ENCODE measurements at places on chromosomes 7 and 10.

DNA sequence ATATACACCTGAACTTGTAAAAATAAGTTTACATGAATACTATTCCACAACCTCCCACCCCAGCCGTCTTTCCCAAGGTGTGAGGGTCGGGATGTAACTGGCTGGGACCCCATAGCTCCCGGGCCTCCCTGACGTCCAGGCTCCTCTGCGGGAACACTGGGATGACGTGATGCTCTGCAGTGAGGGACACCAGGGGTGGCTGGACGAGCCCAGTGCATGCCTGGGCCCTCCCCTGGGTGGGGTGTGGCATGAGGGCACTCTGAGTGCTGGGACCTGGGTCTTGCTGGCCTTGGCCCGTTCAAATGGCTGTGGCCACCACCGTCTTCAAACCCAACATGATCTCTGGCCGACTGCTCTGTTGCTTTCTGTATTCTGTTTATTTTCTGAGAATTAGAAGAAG, 182.4 kb downstream of the DNAJB6 start:
- no peak for DNase-seq

DNA sequence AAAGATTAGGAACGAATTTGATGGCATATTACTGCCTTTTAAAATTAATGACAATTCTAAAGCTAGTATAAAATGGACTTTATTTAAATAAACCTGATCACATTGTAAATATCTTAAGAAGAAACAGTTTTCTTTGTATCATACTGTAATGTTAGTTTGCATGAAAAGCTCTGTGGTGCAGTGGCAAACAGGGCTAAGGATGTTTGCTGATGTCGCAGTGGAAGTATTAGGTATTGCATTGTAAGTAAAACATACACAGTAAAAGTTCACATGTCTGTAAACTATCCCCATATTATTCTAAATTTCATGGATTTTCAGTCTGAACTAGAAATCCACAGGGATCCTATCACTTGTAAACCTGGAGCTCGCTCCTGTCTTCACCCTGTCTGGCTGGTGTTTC, 252.6 kb upstream of the ZNF32 start:
- no peak for DNase-seq

DNA sequence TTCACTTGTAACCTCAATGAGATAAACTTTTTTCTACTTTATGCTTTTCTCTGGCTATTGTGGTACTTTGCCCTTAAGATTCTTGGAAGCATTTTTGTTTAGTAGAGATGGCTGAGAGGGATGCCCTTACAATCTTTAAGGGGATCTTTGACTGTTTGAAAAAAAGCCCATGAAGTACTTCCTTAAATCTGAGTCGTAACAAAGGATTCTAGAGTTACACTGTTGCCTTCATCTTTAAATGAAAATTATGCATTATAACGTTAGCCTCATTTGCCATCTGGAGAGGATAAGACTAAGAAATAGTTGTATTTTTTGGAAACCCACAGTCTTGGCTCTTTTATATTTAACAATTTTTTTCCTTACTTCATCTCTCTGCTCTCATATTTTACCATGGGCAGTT, 37.8 kb upstream of the FZD1 start:
- DNase-seq, result no peak

DNA sequence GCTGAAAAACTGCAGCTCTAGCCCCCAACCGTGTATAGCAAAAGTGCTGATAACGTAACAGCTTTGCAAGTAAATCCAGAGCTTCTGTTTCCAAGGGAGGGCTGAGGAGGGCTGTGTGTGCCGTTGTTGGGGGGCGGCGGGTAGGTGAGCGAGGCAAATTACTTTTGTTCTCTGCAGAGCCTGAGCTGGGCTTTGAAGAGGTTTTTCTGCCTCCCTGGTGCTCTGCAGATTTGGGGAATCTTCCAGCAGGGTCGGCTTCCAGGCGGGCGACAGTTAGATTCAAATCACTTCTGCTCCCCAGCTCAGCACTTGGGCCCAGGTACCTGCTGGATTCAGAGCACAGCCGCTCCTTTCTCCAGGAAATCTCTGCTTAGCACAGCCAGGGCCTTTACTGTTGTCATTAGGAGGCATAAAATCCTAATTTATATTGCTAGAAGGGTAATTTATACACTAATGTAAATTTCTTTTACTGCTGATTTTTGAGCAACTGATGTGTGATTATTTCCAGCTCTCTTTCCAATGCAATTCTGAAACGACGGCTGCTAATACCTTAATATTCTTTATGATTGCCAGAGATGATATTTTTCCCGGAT, 442.4 kb downstream of the TYW1 start:
- no peak for DNase-seq

- DNase-seq, result no peak
Measured at GRCh38 chr7:17472939-17473338, 174.5 kb downstream of the AHR start.

Measured in dermis blood vessel endothelial cell (primary cell).